ENCODE measurements at places on chromosomes 3 and 15.

- no peak for DNase-seq
Observed at GRCh38 chr3:81920816-81921215, 159.4 kb upstream of the GBE1 start.

DNA sequence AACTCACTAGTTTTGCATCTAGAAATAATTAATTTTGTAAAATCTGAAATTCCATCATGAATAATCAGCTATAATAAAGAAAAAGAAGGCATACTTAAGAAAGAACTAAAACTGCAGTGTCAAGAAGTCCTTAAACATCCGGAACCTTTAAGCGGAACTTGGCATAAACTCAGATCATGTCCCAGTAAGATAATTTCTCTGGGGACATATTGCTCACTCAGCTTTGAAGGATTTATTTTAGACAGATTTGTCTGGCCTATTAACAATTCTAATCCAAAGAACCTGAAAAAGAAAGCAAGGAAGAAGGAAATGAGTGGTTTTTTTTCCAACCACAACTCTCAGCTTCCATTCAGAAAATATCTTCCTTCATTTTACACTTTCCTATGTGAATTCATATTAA lies 850.3 kb downstream of the ROBO1 start:
- no peak for DNase-seq

DNA sequence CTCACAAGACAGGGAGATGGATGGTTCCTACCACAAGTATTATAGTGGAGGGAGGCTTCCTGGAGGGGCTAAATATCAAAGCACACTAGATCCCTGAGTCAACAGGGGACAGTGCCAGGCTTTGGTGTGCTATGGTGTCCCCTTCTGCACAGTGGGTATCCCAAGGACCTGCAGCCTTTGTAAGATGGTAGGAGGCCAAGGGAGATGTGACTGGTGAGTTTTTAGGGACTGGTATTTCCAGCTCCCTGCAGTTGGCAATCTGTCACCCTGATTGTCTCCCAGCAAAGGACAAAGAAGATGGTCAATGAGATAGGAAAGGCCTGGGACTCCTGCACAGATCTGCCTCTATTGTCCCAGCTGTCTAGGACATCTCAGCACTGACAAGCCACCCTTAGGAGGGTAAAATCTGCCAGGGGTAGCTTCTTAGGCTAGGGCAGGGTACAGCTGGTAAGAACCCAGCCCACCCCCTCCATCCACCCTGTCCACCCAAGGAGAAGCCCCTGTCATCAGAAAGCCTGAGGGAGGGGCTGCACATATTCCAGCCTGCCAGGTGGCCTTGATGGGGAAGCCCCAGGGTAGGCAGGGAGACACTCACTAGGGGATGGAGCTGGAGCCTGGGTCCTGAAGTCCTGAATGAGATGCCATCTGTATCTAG lies 631 bp downstream of the CYP1A1 start:
- no peak for DNase-seq

DNA sequence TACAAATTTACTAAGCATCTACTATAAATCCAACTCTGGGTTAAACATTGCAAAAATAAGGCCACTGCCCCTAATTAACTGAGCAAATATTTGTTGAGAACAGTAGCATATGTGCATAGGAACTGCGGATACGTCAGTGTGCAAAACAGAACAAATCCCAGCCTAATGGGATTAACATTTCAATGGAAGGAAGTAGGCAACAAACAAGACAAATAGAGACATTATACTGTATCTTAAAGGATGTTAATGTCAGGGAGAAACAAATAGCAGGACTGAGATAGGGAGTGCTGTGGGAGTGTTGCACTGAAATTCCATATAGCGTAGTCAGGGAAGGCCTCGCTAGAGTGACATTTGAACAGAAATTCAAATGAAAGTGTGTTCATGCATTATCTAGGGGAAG lies 89.7 kb upstream of the KCNAB1 start:
- DNase-seq, result no peak

GRCh38 chr3:89392991-89393390 lies 285.6 kb downstream of the EPHA3 start:
- DNase-seq, result no peak

GRCh38 chr3:193884652-193885051 lies 251.3 kb upstream of the HES1 start:
- no peak for DNase-seq

DNA sequence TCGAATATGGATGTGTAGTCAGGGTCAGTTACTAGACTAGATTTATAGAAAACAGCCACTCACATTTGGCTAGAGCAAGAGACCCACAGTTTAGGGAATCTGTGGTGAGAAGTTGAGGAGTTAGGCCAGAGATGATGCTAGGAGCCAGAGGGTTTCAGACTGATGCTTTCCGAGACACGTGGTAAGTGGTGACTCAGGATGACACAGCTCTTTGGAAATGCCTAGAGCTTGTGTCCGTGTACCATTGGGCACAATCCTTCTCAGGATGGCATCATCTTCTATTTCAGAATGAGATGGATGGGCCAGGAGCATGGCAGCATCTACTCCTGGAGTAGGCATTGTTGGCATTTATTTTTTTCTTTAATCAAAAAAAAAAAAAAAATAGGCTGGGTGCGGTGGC lies 28.5 kb downstream of the PTPRG start:
- DNase-seq, result no peak

DNA sequence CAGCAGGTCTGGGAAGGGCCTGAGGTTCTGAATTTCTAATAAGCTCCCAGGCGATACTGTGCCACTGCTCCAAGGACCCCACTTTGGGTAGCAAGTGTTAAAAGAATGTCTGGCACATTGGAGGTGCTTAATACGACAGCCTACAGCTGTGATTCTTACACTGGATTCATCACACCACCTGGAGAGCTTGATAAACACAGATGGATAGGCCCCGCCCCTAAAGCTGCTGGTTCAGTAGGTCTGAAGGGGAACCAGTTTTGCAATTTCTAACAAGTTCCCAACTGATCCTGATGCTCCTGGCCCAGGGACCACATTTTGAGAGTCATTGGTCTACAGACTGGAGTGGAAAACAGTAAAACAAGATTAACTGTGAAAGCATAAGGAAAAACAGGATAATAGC lies 124.8 kb upstream of the ST8SIA2 start:
- DNase-seq, result no peak

- no peak for DNase-seq
Observed at GRCh38 chr3:143811602-143812001, 36.7 kb downstream of the SLC9A9 start.

- no peak for DNase-seq
Observed at GRCh38 chr3:158160958-158161357, 51.1 kb downstream of the RSRC1 start.

DNA sequence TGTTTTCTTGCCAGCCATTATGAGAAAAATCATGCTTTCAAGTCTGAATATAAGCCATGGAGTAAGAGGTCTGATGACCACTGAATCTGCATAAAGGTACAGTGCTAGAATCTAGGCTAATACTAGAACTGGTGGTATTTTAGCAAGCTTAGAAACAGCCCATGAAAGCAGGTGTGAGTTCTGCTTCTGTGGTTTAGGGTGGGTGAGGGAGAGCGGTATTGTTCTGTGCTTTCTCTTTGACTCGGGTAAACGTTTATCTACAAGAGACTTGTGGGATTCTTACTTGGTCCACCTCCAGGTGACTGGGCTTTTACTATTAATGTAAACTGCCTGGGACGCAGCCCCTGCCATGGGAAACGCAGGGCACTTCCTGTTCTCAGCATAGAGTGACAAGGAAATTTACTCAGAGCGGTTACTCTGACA lies 55.2 kb downstream of the PGPEP1L start:
- no peak for DNase-seq

GRCh38 chr3:65202395-65202794 lies 514.6 kb upstream of the ADAMTS9 start:
- DNase-seq, result no peak

- DNase-seq, result no peak
Observed at GRCh38 chr15:20340331-20340811, 201.2 kb downstream of the GOLGA6L6 start.

DNA sequence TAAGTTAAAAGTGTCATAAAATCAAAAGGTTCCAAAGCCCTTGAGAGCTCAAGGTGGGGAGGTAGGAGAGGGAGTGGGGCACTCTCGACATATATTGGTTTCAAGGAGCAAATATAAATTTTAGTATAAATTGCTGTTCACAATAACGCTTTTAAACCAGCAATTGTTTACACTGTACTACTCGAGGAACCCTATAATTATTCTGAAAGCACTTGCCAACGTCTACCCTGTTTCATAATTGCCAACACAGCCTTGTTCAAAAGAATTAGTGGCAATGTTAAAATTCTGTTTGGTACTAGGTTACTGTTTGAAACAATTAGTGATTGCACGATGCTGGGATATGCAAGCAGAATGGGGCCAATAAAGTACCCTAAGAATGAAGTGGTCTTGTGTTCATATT lies 76.3 kb upstream of the ICE2 start:
- no peak for DNase-seq

DNA sequence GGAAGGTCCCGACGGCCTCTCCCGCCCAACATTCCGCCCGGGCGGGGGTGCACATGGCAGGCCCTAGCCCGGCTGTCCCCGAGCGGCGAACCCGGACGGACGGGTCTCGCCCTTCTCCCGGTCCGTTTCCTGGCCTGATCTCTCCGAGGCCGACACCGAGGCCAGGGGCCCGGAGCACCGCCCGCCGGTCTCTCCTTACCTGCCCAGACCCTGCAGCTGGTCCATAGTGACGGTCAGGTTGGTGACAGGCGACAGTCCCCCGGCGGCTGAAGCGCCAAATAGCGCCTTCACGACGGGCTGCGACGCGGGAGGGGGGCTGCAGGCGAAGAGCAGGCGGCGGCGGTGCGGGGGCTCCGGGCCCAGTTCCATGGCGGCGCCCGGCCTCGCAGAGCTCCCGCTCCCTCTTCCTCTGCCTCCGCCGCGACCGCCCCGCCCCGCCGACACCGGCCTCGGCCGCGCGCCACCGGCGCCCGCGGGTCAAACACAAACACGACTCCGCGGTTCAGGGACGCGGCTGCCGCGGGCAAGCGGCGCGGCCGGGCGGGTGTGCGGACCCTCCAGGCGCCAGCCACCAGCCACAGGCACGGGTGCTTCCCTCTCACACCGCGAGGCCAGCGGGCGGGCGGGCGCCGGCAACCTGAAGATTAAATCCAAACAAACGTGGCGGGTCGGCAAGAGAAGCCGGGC lies 495 bp downstream of the CDC25A start:
- DNase-seq, result no peak

GRCh38 chr3:167675848-167676247 lies 22.1 kb upstream of the WDR49 start:
- DNase-seq, result no peak
